Heart right ventricle (tissue), 16 donors: ENCODE measurements at places on chromosomes 6 and 20. TPM values are rescaled to one million over a fixed set of nuclear protein-coding genes. Genes with fewer than 3 reads are reported as not detected.

UNC5CL gene
- 0.81 TPM for total RNA-seq

LTB gene
- total RNA-seq: 0.81 TPM

BRPF3 gene
- total RNA-seq: 16.1 TPM

ULBP1 gene
- 0.30 TPM for total RNA-seq

BPIFB4 gene
- not detected for total RNA-seq

SH3BGRL2 gene
- total RNA-seq: 5.7 TPM

FNDC11 gene
- 0.13 TPM for total RNA-seq

C6orf118 gene
- not detected for total RNA-seq

ZNF334 gene
- 1.6 TPM for total RNA-seq

CAP2 gene
- total RNA-seq: 194 TPM

GMPR gene
- total RNA-seq: 139 TPM

FAXC gene
- not detected for total RNA-seq

GPSM3 gene
- 3.2 TPM for total RNA-seq

PPP1R14C gene
- total RNA-seq: 92.5 TPM

FERMT1 gene
- total RNA-seq: 2.0 TPM

DEFB123 gene
- not detected for total RNA-seq

SAMD3 gene
- 0.38 TPM for total RNA-seq

PRRT1 gene
- 0.40 TPM for total RNA-seq

COL9A3 gene
- 3.3 TPM for total RNA-seq

TUBB gene
- 203 TPM for total RNA-seq

ADGRB3 gene
- total RNA-seq: 0.93 TPM

TRMT11 gene
- 11.5 TPM for total RNA-seq
